NCI-H526 treated with DMSO at 0.1 percent for 48 hours (cell line): ENCODE measurements at places on chromosomes 13 and 19.

DNA sequence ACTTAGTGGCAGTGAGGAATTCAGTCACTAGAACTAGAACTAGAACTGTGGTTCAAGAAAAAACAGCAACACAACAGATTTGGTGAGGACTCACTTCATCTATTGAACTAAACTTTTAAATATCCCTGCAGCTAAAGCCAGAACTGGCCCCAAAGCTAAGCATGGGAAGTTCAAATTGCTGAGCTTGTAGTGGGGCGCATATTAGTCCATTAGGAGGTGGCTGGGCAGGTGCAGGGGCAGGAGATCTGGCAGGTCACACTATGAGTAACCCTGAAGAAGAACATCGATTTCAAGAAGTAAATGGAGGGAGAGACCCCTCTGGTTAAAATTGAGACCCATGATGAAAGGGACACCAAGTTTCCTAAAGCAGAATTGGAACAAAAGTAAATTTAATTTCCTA, 73.8 kb upstream of the UBAC2 start:
- DNase-seq: no peak

DNA sequence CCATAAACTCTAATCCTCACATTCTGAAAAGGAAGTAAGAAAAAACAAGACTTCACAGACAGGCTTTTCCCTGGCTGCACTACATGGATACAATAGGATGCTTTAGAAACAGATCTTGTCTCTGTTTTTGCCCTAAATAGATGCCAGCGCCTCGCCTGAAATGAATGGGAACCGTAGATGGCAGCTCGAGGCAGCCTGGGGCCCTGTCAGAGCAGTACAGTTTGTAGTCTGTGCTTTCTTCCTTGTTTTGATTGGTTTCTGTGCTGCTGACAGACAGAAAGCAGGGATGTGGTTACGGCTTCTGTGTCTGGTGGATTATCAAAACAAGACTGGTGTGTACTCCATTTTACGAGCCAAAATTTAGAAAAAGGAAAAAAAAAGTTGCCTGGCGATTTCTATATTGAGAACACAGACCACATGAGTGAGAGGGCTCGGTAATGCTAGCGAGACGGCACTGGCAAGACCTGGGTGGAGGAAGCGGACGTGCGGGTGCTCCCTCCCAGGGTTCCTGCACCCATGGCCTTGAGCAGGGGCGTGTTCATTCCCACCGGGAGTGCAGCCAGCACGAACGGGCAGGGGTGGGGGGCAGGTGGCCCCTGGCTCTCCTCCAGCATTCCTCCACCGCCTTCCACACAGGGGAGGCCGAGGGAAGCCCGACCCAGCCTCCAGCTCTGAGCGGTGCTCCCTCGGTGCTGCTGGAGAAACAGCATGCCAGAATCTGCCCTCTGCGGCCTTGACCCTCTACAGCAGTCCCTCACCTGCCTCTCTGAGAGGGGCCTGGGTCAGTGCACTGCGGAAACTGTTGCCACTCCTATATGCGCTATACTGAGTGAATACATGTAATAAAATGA, 37.6 kb upstream of the C1QTNF9 start:
- no peak for DNase-seq

DNA sequence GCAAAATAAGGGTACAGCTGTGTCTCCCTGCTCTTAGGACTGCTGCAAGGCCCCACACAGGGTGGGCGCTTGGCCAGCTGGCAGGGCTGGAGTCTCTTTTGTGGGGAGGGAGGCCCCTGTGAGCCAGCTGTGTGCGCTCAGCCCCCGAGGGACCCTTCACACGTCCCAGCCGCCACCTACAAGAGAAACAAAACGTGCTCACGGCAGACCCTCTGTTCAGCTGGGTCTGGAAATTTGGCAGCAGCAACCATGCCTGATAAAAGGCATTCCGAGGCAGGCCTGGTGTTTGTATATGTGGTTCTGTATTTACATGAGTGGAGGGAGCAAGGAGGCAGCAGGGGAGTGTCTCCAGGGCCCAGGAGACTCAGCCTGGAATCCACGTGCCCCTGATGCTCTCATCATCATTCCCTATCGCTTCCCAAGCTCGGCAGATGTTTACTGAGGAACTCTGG, 49.7 kb downstream of the CRTC1 start:
- DNase-seq: no peak

- no peak for DNase-seq
Observed at GRCh38 chr19:8163759-8164158, 14.4 kb upstream of the FBN3 start.

- DNase-seq: no peak
Observed at GRCh38 chr19:40252395-40252794, 25.9 kb upstream of the CCNP start.

GRCh38 chr13:81318231-81319019, 977.5 kb upstream of the SPRY2 start:
- DNase-seq: no peak

- no peak for DNase-seq
Observed at GRCh38 chr13:27607125-27607524, 13.2 kb downstream of the LNX2 start.

DNA sequence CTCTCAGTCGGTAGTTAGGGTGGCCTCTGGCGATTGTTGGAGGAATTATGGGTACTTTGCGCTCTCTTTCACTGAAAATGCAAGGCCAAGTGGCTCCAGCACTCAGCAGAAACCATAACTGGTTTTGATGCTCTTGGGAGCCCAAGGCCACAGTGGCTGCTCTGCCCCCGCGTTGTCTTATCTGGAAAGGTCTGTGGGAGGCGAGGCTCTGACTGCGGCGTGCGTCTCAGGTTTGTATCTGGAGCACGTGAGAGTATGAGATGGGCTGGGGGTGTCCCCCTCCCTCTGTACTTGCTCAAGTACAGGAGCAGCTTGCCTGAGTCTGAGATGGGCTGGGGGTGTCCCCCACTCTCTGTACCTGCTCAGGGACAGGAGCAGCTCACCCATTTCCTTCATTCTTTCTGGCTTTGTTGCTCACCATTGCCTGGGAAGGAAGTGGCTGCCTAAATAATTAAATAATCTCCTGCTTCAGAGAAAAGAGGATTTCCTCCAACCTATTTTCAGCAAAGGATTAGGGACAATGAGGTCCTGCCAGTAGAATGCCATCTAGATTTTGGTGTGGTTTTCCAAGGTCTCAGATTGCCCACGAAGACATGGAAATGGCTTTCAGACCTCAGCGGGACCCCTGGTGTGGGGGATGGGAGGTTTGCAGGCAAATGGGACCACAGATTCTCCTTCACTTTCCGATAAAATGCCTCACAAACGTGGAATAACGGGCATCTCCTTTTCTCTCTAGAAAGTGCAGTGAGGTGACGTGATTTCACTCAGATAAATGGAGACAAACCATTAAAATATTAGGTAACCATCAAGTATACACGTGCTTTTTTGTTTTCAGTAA, 14.7 kb downstream of the ATP11A start:
- no peak for DNase-seq

- no peak for DNase-seq
Observed at GRCh38 chr19:44755219-44755618, 6.7 kb downstream of the BCL3 start.

DNA sequence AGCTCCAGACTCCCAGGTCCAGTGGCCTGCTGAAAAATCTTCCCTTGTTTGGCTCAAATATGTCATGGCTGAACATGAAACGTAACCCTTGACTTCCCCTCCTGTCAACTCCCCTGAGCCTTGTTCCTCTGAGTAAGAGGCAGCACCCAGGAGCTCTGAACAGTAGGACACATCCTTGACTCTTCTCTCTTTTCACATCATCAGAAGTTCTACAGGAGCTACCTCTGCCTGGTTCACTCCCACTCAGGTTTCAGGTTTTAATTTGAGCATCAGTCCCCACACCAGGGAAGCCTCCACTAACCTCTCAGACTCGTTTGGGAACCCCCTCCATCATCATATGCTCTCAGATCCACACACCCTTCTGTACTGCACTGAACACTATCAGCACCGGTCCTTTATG, 30.3 kb downstream of the ZNF823 start:
- DNase-seq: no peak

DNA sequence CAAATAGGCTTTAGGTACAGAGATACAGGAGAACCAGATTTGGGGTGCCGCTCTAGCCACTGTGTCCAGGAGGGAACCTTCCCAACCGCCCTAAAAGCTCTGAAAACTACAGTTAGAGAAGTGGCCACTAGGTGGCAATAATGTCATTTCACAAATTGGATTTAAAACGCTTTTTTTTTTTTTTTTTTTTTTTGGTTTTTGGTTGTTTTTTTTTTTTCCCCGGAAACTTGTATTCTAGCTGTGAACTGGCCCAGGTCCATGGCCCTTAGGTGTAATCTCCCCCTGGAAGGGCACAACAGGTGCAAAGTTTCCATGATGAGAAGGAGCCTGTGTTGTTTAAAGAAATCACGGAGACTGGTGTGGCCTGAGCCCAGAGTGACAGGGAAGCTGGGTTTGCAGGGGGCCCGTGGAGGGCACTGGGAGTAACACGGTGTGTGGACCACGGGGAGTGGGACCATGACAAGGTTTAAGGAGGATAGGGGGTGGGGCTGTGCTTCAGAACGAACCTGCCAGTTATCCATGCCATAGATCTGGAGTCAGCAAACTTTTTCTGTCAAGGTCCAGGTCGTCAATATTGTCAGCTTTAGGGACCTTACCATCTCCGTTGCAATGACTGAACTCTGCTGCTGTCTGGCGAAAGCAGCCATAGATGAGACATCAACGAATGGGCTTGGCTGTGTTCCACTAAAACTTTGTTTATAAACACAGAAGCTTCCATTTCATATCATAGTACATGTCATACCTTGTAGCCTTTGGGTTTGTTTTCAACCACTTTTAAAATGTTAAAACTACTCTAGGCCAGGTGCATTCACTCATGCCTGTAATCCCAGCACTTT, 10.1 kb downstream of the OR1I1 start:
- no peak for DNase-seq

- DNase-seq: no peak
Observed at GRCh38 chr13:84297251-84297650, 415.0 kb upstream of the SLITRK1 start.

- DNase-seq: no peak
Observed at GRCh38 chr19:30731591-30731990, 359.4 kb downstream of the ZNF536 start.

GRCh38 chr13:105763851-105764250, 771.6 kb downstream of the EFNB2 start:
- DNase-seq: no peak

- DNase-seq: peak; percentile 36
Observed at GRCh38 chr13:24625870-24626849, 54.0 kb upstream of the ATP12A start.

DNA sequence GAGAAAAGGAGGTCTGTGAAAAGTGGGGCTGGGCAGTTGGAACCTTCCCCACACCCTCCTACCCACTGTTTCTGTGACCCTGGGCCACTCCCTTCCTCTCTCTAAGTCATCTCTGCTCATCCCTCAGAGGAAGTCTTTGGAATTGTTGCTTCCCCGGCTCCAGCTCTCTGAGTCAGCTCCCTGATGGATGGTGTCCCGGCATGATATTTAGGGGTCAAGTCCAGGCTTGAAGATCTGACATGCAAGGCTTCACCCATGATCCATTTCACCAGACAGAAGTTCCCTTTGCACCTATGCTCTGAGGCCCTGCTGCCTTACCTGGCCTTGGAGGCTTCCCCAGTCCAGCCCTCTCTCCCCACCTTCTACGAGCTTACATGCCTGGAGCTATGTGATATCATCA, 13.3 kb downstream of the EXOC3L2 start:
- DNase-seq: no peak

- DNase-seq: no peak
Observed at GRCh38 chr19:40594255-40594654, 6.9 kb upstream of the LTBP4 start.

GRCh38 chr13:38656699-38657098, 30.2 kb upstream of the FREM2 start:
- DNase-seq: no peak
